ENCODE measurements at places on chromosomes 12 and 14. TPM values are rescaled to one million over a fixed set of nuclear protein-coding genes. Genes with fewer than 3 reads are reported as not detected.
A peak's percentile ranks its signal among the peaks of the same experiment; 100 is the strongest.

DNA sequence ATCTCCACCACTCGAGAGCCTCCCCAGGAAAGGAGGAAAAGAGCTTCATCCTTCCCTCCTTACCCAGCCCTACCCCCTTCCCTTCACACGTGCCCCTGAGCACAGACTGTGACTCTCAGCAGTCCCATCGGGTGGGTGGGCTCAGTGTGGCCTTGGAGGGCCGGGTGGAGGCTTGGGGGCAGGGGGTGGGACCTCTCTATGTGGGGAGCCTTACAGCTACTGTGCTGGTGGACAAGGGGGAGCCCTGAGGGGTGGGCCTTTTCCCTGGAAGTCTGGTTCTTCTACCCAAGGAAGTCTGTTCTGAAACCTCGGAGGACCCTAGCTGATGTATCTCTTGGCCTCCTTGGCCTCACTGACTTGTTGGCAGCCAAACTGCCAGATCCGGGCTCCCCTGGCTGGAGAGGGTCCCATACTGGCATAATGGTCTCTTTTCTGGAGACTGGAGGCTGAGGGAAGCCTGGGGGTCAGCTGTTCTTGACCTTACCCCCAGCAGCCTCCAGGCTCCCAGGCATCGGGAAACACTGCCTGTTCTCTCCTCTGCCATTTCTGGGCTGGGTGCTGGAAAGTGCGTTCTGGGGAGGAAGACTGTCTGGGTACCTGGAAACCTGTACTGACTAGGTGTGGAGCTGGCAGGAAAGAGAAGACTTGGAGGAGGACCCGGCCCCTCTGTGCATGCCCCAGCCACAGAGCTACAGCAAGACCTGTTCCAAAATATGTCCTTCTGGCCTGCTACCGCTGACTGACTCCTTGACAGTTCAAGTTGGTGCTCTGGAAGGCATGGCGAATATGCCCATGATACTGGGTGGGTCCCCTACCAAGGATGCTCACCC, 7.6 kb downstream of the VASH1 start:
- no peak for DNase-seq

DNA sequence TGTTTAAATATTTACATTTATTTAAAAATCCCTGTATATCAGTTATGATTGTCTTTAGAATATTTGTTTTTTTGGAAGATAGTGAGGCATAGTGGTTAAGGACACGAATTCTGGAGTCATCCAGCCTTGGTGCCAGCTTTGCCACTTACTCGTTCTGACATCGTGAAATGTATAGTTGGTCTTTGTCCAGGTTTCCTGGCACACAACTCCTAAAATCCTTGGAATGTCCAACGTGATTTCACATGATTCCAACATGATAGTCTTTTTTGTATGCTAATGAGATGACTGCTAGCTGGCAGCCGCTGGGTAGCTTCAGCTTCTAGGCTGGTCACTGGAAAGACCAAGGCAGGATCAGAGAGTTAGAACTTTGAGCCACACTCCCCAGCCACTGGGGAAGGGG, 64.8 kb downstream of the PRICKLE1 start:
- DNase-seq, result no peak

GALNT6 gene
- total RNA-seq, result 12.6 TPM

DNA sequence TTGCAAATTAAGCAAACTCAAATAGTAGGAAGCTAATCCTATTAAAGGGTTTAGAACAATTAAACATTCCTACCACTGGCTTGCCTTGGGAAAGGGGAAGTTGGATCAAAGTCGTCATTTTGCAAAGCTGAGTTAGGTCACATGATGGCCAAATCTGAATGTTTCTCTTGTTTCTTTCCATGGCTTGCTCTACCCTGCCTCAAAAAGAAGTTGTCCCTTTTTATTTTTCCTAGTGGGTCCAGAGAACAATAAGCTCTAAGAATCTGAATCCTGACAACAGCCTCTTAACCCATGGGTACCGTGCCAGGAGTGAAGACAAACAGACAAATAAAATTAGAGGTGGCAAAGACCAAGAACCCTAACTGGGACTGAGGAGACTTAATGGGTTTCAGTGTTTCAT, 26.2 kb upstream of the NPFF start:
- no peak for DNase-seq

KLRB1 gene
- 182 TPM for total RNA-seq

DNA sequence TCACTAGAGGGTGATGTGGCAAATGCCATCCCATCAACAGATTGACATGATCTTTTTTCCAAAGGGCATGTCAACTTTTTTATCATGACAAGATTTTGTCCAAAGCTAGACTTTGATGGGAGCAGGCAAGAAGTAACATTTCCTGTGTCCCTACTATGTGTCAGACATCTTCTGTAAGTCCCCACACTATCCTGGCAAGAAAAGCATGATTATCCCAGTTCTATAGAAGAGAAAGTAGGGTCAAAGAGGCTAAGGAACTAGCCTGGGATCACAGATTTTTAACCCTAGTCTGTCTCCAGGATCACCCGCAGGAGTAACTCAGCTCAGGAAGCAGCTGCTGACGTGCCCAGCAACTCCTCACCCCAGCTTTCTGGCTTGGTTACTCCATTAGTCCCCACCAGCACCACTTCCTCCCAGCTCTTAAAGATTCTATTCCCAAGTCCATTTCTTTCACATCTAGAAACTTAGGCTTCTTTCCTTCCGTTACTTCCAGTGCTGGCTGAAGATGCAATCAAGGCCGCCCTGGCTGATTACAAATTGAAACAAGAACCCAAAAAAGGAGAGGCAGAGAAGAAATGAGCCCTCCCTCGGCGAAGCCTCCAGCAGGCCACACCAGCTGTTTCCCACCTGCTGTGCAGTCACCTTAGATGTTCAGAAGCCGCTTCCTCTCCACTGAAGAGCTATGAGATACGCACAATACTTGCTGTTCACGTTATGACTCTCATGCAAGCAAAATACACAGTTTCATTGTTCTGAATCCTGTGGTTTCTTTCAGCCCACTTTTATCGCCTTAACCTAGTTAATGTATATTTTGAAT, 6.2 kb downstream of the ISCU start:
- peak; percentile 57 for DNase-seq

DNA sequence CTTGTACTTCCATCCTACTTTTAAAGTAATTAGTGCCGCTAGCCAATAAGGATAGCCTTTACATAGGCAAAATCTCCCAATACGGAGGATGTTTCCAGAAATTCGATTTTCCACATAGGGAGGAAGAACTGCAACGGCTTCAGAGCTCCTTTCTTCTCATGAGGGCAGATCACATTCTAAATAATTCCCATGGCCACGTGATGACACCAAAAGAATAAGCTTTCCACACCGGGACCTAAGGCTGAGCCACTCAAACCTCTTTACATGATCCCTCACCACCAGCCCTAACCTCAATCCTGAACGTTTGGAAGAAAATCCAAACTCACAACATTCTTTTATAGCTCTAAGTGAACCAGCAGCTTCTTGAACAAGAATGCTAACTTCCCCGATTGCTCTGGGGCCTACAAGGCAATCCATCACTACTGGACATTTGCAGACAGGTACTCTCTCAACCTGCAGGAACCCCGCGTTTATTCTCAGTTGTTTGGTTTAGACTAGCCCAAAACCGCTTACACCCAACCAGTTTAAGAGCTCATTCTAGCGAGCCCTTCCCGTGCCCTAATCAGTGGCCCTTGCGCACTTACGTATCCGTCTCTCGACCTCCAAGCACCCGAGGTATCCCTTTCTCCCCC, 884 bp downstream of the CAPRIN2 start:
- no peak for DNase-seq

GRCh38 chr12:93090731-93091172, 161.7 kb upstream of the EEA1 start:
- DNase-seq, result no peak

Data from T-helper 17 cell (primary cell).